ENCODE measurements at places on chromosomes 2 and 18. TPM values are rescaled to one million over a fixed set of nuclear protein-coding genes. Genes with fewer than 3 reads are reported as not detected.

- peaks cover 10% of the 10 kb centered on the region for H3K4me1 ChIP-seq
- H3K36me3 ChIP-seq: 0 out of 2 replicates have a peak, but pooled peaks cover 1% of the 10 kb centered on the region
- DNase-seq: no peak
- no peak overlapping the region for H3K4me3 ChIP-seq
- H3K27me3 ChIP-seq: no peaks in the 10 kb centered on the region
Observed at GRCh38 chr2:75025633-75026380, 67.4 kb downstream of the POLE4 start.

DNA sequence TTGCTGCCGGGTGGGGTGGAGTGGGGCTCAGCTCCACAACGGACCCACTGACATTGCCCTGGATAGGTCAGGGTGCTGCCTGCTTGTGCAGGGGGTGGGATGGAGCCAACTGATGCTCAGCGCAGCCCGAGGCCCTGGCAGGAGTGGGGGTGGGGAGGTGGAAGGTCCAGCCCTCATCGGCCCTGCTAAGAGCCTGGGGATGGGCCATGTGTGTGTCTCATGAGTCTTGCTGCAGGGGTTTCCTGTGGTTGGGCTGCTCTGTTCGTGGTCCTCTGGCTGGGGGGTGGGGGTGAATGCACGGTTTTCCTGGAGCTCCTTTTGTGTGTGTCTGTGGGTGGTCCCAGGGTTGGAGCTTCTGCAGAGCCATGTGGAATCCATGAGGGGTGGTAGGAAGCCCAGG is 39.4 kb upstream of the GALR1 start:
- no peaks in the 10 kb centered on the region for H3K4me1 ChIP-seq
- H3K27me3 ChIP-seq: no peaks in the 10 kb centered on the region
- H3K36me3 ChIP-seq: no peaks in the 10 kb centered on the region
- no peak overlapping the region for H3K4me3 ChIP-seq
- no peak overlapping the region for H3K27ac ChIP-seq

DNA sequence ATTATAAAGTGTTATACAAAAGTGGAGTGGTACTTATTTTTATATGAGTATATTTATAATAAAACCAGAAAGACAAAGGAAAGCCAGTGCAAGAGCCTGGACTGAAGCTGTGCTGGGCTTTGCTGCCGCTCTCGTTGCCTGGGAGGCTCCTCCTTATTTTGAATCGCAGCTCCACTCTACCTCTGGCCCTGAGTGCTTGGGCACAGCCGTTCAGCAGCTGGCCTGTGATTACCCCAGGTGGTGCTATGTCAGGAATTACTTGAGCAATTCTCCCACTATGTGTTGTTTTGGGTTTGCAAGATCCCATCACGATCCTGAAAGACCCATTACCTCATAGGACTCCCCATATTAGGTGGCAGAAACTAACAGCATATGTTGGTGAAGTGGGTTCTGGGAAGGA is 53.0 kb upstream of the LCLAT1 start:
- H3K4me1 ChIP-seq: no peaks in the 10 kb centered on the region
- no peak overlapping the region for H3K27ac ChIP-seq
- no peak for DNase-seq
- H3K27me3 ChIP-seq: no peaks in the 10 kb centered on the region
- H3K4me3 ChIP-seq: no peak overlapping the region

DNA sequence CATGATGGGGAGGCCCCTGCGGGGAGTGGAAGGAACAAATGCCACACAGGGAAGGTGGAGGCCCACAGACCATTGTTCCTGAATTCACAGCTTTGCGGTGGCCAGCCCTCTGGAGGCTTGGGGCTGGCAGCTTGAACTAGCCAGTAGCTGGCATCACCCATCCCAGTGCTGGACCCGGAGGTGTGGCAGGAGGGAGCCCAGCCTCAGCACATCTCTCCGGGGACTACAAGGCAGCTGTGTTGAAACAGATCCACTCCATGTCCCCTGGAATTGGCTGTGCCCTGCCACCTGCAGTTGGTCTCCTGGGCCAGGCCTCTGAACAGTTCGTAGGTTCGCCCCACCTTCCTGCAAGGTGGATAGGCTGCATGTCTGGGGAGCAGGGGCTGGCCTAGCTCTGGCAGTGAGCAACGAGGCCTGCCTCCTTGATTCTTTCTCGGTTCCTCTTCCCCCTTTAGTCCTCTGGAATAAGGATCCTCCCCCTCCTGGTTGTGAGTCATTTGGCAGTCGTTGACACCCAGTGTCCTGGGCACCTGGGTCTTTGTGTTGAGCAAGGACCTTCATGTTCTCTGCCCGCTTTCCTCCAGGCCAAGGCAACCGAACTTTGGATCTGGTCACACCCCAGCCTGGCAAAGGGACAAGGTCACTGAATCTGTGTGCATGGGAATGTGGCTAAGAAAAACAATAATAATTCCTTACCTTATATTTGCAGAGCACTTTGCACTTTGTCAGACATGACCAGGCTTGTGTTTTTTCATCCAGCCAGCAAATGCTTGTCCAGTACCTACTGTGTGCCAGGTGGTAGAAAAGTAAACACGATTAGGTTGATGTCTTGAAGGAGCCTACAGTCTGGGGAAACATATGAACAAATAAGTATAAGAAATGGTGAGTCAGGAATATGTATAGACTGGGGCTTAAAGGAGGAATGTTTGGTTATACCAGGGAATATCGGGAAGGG is 55.0 kb upstream of the MCFD2 start:
- no peaks in the 10 kb centered on the region for H3K27me3 ChIP-seq
- peaks cover 72% of the 10 kb centered on the region for H3K4me1 ChIP-seq
- H3K27ac ChIP-seq: peak overlapping the region; percentile 84
- peak; percentile 92 for DNase-seq

DNA sequence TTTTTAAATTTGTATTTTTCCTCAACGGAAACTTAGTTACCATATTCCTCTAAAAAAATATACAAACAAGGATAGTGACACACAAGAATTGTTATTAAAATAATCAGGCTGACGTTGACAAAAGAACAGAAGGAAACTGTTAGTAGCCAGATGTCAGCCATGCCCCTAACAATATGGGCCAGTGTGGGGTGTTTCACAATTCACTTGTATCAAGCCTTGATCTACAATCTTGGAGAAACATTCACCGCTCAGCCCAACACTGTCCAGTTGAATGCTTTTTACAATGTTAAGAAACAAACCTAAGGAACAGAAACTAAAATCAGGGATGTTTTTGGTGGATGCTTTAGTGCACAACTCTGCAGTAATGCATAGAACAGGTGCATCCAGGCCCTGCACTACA is 44.6 kb downstream of the TMEFF2 start:
- no peak for DNase-seq
- H3K4me1 ChIP-seq: no peaks in the 10 kb centered on the region
- no peaks in the 10 kb centered on the region for H3K27me3 ChIP-seq
- no peaks in the 10 kb centered on the region for H3K36me3 ChIP-seq
- no peak overlapping the region for H3K27ac ChIP-seq

Gene HTR2B
- not detected for total RNA-seq
